Placental pericyte (primary cell): ENCODE measurements at places on chromosomes 7 and 10. TPM values are rescaled to one million over a fixed set of nuclear protein-coding genes. Genes with fewer than 3 reads are reported as not detected.

MEOX2 gene
- total RNA-seq = under 0.01 TPM in 1 of 2 replicates, not detected in the other

OPN4 gene
- not detected in 2 replicates for total RNA-seq

TES gene
- 92.1 and 139 TPM in 2 replicates for total RNA-seq

ZNF487 gene
- total RNA-seq = 2.6 and 3.9 TPM in 2 replicates

FGL2 gene
- 0.14 and 0.44 TPM in 2 replicates for total RNA-seq

AGBL3 gene
- total RNA-seq = 0.22 and 0.72 TPM in 2 replicates

MYH16 gene
- 0.43 TPM in 1 of 2 replicates, not detected in the other for total RNA-seq

HIBADH gene
- total RNA-seq = 34.8 and 48.6 TPM in 2 replicates

UPK3BL1 gene
- total RNA-seq = 9.6 and 10.5 TPM in 2 replicates

LRRTM3 gene
- under 0.01 TPM in 1 of 2 replicates, not detected in the other for total RNA-seq

PLXDC2 gene
- 3.6 and 4.6 TPM in 2 replicates for total RNA-seq

SRI gene
- 46.8 and 64.1 TPM in 2 replicates for total RNA-seq

CYP3A7 gene
- total RNA-seq = 0.44 TPM in 1 of 2 replicates, not detected in the other

CUBN gene
- total RNA-seq = 1.1 and 3.7 TPM in 2 replicates

FAM25G gene
- not detected in 2 replicates for total RNA-seq

PARD3 gene
- total RNA-seq = 52.0 and 98.0 TPM in 2 replicates

CH25H gene
- total RNA-seq = 0.29 TPM in 1 of 2 replicates, not detected in the other
